ENCODE measurements at places on chromosomes 3 and 15. TPM values are rescaled to one million over a fixed set of nuclear protein-coding genes. Genes with fewer than 3 reads are reported as not detected.

- peak; percentile 25 for DNase-seq
These were observed 4.9 kb downstream of the TM2D3 start for GRCh38 chr15:101647251-101647650.

DNA sequence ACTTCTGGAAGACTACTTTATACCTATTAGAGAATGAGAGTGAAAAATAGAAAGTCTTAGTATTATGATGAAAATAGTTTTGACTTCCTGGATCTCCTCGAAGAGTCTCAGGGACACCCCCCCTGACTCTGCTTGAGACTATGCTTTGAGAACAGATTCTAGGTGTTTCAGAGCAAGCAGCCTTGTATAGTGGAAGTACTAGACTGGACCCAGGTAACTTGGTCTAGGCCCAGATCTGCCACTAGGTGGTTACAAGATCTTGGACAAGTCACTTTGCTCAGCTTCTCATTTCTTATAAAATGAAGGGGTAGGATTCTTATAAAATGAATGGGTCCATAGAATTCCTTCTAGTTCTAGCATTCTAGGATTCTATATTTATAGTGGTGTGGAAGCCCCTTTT is 9.1 kb downstream of the ABHD5 start:
- DNase-seq = no peak

DNA sequence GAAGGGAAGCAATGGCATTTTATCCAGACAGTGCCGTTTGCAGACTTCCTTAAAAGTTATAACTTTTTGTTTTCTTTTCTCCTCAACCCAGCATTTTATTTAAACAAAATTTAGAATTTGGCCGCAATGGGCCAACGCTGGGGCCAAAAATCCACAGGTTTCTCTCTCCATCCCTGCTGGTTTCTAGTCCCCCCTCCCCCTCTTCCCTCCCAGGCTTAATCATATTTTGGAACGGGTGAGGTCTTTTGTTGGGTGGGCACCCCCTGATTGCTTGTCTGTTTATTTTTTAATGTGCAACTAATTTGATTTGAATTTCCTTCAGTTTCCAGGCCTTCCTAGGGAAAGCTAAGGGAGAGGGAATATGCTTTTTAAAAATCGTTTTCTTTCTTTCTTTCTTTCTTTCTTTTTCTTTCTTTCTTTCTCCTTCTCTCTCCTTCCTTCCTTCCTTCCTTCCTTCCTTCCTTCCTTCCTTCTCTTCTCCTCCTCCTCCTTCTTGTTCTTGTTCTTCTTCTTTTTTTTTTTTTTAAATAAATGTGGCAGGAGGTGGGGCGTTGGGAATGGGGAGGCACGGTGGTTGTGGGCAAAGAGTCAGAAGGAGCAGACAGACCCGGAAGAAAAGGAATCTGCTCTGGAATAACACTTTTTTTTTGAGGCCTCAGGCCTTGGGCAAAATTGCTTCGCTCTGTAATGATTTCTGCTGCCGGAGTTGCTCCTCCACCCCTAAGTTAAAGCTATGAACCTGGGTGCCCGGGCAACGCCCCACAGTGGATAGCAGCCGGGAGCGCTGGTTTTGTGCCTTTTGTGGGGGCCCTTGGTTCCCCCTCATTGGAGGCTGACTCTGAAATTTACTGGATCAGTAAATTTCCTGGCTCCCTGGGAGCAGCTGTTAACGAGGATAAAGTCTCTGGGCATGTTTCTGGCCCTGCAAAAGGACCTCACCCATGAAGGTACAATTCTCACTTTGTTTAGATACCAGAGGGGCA is 1.9 kb downstream of the FNDC3B start:
- peak; percentile 80 for DNase-seq

- no peak for DNase-seq
These were observed 25.8 kb downstream of the NPTN start for GRCh38 chr15:73607405-73607804.

DNA sequence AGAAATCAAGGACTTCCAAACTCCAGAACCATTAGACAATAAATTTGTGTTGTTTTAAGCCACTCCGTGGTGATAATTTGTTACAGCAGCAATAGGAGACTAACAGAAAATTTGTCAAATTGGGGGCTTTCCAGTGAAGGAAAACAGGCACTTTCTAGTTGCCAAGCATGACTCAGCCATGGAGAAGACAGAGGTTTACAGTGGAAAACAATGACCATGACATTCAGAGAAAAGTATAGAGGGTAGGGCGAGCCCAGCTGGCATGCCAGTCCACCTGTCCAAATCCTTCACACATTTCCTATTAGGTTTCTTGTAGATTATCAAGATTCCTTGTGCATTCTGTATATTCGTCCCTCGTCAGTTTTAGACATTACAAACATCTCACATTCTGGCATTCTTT is 24.9 kb downstream of the SLCO2A1 start:
- no peak for DNase-seq

DNA sequence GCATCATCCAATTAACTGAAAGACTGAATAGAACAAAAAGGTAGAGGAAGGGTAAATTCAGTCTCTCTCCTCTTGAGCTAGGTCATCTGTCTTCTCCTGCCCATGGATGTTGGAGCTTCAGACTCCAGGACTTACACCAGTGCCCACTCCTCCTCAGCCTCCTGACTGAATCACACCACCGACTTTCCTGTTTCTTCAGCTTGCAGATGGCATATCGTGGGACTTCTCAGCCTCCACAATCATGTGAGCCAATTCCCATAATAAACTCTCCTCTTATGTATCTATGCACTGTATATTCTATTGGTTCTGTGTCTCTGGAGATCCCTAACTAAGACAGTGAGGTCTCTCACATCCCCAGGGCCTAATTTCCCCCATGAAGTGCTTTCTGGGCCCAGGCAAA is 140.4 kb downstream of the CD47 start:
- no peak for DNase-seq

DNA sequence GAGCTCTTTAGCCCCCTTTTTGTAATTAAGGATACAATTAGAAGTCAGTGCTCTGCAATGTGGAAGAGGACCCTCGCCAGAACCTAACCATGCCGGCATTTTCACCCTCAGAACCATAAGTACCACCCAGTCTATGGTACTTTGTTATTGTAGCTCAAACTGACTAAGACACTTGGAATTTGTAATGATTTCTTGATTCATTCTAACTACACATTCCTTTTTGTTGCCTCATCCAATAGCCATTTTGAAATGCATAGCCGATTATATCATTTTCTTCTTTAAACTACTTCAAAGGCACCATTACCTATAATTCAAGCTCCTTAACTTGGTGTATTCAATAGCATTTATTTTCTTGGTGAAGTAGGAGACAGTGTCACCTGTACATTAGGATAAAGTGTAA is 61.4 kb downstream of the GLB1 start:
- DNase-seq = no peak

GRCh38 chr3:114178770-114179368 is at the start of gene DRD3:
Gene DRD3 (minus strand): TSS chr3:114179052. CDS start chr3:114171992, 7,060 bp downstream.
- peak; percentile 11 for DNase-seq

GRCh38 chr3:142213298-142213697 is 12.1 kb downstream of the GK5 start:
- DNase-seq = no peak

DNA sequence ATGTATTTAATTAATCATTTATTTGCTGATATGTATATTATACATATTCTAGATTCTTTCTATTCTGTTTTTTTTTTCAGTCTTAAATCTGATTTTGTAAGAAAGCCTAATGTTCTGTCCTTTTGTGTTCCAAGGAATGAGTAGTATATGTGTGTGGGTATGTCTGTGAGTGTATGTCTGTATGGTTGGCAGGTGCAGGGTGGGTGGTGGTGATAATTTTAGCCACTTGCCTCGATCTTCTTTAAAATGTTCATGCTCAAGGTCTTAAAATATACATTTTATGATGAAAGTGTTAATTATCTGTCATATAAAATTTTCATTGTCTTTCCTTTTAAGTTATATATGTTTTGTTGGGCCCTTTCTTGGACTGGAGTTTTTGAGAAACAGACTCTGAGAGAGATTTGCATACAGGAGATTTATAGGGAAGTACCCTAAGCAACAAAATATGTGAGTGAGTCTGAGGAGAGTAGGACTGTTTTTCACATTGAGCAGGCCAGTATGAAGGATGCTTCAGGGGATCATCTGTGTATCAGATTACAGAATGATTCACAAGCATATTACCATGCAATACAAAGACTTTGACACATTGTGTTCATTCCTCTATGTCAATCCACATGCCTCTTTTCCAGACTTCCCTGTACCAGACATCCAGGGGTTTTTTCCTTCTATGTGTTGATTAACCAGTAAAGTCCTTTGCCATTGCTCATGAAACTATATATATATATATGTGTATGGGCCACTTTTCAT is 211.0 kb upstream of the DPPA4 start:
- DNase-seq = no peak

GRCh38 chr3:186694288-186695032 is 22.7 kb upstream of the KNG1 start:
- no peak for DNase-seq

DNA sequence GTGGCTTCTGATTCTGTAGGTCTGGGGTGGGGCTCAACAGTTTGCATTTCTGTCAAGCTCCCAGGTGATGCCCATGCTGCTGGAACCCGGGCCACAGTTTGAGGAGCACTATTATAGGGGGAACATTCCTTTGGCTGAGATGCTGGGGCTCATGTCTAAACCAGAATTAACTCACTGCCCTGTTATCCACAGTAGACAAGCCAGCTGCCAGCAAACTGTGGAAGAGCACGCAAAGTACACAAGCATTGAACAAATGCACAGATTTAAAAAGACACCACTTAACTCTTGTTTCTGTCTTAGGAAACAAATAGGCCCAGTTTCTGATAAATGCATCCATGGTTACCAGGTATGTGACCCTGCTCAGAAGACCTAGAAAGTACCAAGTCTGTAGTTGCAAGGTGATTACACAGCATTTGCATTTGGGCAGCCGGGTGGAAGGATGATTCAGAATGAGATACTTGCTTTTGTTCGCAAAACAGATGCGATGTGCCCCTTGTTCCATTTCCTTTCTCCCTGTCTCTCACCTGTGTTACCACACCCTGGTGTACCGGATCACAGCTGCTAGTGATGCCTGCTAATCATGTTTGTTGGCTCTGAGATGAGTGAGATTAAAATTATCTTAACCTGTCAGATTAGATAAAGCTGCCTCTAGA is 12.4 kb downstream of the GYG1 start:
- no peak for DNase-seq

GRCh38 chr3:101676216-101676764 is 642 bp downstream of the ZBTB11 start:
- peak; percentile 96 for DNase-seq

GRCh38 chr3:35743218-35743617 is 103.9 kb downstream of the ARPP21 start:
- no peak for DNase-seq

- peak; percentile 86 for DNase-seq
These were observed 27.3 kb downstream of the ADCY5 start for GRCh38 chr3:123421353-123422174.

DNA sequence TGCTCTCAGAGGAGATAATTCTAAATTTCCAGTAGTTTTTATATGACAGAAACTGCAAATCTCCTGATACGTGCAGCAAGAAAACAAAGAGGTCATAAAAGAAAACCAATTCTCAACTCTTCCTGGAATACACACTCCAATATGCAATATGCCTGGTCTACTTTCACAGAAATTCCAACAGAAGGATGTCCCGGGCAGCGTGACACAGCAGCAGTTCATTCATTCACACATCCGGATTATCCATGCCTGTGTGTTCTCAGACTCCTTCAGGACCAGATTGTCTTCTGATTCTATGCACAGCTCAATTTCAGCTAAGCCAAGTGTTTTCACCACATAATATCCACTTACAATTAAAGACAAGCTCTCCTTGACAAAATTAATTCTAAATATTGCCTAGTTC is 64.3 kb downstream of the FBN1 start:
- DNase-seq = no peak

GRCh38 chr3:185361920-185362319 is 1.0 kb upstream of the MAP3K13 start:
- no peak for DNase-seq

DNA sequence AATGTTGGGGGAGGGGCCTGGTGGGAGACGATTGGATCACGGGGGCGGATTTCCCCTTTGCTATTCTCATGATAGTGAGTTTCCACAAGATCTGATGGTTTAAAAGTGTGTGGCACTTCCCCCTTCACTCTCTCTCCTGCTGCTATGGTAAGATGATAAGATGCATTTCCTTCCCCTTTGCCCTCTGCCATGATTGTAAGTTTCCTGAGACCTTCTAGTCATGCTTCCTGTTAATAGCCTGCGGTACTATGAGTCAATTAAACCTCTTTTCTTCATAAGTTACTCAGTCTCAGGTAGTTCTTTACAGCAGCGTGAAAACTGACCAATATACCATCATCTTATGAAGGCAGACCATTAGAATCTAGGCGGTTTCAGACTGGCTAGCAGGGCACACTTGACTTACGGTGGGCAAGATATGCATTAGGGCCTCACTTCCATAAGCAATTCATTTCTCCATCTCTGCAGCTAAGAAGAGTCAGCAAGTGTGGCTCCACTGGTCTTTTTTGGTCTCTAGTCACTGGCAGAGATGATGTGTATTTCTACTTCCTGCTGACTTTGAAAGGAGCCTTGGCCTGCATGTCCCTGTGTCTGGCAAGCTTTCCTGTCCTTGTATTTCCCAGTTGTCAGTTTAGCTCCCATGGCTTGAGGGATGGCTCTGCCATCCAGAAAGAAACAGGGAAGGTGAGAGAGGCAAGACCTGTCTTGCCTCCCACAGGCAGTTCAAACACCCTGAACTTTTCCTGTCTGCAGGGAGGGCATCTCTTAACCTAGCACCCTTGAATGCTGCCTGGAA is 109.0 kb upstream of the ADAMTS9 start:
- no peak for DNase-seq

DNA sequence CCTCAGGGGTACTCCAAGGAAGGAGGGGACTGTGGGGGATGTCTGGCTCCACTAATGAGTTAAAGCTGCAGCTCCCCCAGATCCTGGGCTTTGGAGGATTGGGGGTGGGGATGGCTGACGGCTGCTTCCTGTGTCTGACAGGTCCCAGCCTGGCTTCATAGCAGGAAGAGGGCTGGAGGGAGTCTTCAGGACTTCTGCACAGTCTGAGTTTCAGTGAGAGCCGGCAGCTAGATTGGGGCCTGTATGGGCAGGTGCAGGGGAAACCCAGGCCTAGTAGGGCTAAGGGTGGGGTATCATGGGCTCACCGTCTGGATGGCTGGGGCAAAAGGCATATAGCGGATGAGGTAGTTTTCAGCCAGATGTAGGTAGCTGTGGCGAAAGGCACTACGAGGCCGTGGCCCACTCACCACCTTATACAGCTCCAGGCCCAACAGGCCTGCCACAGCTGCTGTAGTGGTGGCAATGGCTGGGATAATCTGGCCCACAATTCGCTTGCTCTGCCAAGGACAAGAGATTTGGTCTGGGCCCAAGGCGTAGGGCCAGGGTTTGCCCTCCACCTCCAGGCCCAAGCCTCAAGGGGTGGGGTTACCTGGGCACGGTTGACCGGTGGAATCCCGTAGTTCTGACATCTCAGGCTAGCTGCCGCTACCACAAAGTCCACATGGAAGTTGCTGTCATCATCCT is 4.5 kb downstream of the INKA1 start:
- no peak for DNase-seq

GRCh38 chr3:135788146-135788545 is 177.4 kb upstream of the PPP2R3A start:
- no peak for DNase-seq

Gene TAGLN3
- 2.6 TPM for total RNA-seq

Gene BNC1
- 0.94 TPM for total RNA-seq

Gene C3orf80
- total RNA-seq = 0.29 TPM

Gene TMEM40
- total RNA-seq = not detected

Gene C3orf49
- total RNA-seq = not detected

Gene GTPBP8
- total RNA-seq = 29.5 TPM

Gene DPPA2
- total RNA-seq = not detected

Gene FHIT
- 15.6 TPM for total RNA-seq

Gene AAGAB
- 54.9 TPM for total RNA-seq

Gene FBN1
- 124 TPM for total RNA-seq

Gene SLC2A2
- total RNA-seq = not detected

Gene ST8SIA2
- under 0.01 TPM for total RNA-seq

Gene SIDT1
- 2.7 TPM for total RNA-seq

Gene ASB14
- not detected for total RNA-seq
